ENCODE measurements at places on chromosomes 7 and 10.

DNA sequence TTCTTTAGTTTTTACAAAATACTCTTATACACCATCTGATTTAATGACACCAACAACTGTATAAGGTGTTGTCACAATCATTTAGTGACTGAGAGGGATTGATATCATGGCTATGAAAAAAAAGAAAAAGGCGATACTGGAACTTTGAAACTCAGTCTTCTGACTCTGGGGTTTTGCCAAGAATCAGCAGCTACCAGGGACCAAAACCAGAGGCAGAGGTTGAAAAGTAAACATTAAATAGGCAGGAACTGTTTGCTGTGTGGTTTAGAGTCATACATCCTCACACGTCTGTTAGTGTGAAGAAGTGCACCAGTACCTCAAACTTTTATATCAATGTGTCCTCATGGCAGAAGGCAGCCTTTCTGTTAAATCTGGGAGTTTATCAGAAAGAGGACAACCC is 19.9 kb upstream of the GGCT start:
- no peak for DNase-seq

DNA sequence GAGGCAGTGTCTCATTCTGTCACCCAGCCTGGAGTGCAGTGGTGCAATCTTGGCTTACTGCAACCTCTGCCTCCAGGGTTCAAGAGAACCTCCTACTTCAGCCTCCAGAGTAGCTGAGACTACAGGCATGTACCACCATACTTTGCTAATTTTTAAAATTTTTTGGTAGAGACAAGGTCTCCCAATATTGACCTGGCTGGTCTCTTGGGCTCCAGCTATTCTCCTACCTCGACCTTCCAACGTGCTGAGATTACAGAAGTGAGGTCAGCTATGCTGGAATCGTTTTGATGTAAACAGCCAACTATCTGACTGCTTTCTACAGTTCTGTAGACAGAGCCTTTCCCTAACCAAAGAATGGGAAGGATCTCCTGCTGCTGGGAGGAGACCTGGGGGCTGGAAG is 375.8 kb downstream of the GATA3 start:
- no peak for DNase-seq

GRCh38 chr7:109611656-109612055 is 1042.0 kb downstream of the DNAJB9 start:
- DNase-seq = no peak

- DNase-seq = no peak
Observed at GRCh38 chr7:74466196-74466813, 12.6 kb downstream of the GTF2IRD1 start.

- peak; percentile 83 for DNase-seq
Observed at GRCh38 chr7:131057015-131057793, 270.5 kb upstream of the MKLN1 start.

- DNase-seq = no peak
Observed at GRCh38 chr7:28466885-28467284, 54.6 kb downstream of the CREB5 start.

DNA sequence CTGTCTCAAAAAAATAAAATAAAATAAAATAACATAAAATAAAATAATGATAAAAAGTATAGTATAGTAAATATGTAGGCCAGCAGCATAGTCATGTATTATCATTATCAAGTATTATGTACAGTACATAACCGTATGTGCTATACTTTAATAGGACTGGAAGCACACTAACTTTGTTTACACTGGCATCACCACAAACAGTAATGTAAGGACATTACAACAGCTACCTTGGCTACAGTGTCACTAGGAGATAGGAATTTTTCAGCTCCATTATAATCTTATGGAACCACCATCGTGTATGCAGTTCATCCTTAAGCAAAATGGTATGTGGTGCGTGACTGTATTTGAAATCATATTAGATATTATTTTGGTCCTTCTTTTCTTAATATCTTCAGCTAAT is 1163.5 kb upstream of the LRRTM3 start:
- DNase-seq = no peak

DNA sequence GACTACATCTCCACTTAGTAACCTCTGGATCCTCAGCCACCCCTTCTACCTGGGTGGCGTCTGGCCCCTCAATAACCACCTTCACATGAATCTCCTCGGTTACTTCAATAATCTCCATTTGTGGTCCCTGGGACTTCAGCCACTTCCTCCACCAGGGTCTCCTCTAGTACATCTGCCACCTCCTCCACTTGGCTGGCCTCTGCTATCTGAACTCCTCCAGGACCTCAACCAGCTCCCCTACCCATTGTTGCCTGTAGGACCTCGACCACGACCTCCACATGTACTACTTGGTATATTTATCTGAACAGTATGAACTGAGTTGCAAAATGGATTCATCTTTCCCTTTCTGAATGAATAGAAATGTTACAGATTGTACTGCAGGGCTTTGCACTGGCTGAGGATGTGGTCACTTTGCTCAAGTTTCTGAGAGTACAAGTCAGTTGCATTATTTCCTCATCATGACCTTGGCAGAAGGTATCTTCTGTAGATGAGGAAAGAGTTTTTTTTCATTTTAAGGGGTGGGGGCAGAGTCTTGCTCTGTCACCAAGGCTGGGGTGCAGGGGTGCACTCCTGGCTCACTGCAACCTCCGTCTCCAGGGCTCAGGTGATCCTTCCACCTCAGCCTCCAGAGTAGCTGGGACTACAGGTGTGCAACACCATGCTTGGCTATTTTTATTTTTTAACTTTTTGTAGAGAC is 36.0 kb downstream of the MAT1A start:
- no peak for DNase-seq

- no peak for DNase-seq
Observed at GRCh38 chr10:33055625-33056024, 97.6 kb upstream of the ITGB1 start.

GRCh38 chr7:144629011-144629410 is 206.8 kb downstream of the TPK1 start:
- DNase-seq = no peak

GRCh38 chr7:25310896-25311295 is 82.6 kb upstream of the NPVF start:
- no peak for DNase-seq

DNA sequence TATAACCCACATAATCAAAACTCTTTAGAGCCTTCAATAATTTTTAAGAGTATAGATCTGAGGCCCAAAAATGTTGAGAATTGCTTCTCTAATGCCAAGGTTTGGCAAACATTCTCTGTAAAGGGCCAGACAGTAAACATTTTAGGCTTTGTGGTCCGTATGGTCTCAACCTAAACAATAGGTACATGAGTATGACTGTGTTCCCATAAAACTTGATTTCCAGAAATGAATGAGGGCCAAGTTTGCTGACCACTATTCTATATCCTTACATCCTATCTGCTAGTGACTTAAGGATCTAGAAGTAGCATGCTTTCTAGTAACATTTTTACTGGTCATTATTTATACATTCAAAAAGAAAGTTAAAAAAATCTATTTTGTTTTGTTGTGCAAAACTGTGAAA is 58.9 kb downstream of the MPP7 start:
- DNase-seq = no peak

GRCh38 chr7:21371360-21371759 is 56.5 kb upstream of the SP4 start:
- DNase-seq = no peak

GRCh38 chr7:110780712-110781111 is 310.2 kb upstream of the LRRN3 start:
- no peak for DNase-seq

- DNase-seq = no peak
Observed at GRCh38 chr10:106795619-106796018, 368.9 kb downstream of the SORCS1 start.

GRCh38 chr7:123845823-123846216 is 851 bp downstream of the HYAL4 start:
- DNase-seq = no peak

GRCh38 chr7:29611941-29612544 is 48.4 kb downstream of the PRR15 start:
- no peak for DNase-seq

DNA sequence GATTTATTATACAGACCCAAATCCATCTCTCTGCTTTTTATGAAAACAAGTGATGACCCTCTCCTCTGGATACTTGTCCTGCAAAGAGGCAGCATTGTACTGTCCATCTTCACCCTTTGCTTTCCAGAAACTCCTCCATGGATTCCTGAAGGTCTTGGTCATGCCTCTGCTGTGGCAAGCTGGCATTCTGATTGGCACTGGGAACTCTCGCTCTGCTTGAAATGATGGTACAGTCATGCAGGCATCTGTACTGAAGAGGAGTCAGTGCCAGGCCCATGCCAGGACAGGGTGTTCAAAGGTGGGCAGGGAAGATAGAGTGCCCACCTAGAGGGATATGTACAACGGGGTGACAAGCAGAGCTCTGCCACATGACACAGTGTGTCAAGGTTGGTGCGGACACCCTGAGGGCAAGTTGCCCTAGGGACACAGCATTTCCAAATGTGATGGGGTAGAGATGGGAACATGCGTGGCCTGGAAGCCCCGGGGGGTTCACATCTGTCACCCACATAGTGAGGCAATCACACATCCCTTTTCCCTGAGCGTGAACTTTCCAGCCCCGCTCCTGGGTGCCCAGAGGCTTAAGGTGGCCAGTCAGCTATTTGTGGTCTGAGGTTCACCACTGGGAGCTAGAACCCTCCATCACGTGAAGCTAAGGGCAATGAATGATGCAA is 235.7 kb upstream of the TCERG1L start:
- no peak for DNase-seq

GRCh38 chr7:45979275-45980180 is 58.5 kb upstream of the IGFBP3 start:
- DNase-seq = no peak

DNA sequence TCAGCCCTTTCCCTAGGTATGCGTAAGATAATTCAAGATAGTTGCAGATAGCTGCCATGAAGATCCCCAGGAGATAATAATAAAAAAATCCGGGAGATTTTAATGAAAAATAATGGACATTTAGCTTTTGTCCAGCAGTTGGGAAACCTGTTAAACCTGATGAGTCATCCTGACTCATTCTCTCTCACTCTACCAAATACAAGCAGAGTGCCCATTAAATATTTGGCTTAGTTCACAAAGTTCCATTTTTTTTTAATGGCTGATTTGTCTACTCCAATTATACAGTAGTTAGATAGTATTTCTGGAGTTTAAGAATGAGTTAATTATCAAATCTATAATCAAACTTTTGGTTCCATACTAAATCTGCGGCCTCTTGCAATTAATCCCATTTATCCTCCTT is 2.1 kb upstream of the SHTN1 start:
- no peak for DNase-seq

DNA sequence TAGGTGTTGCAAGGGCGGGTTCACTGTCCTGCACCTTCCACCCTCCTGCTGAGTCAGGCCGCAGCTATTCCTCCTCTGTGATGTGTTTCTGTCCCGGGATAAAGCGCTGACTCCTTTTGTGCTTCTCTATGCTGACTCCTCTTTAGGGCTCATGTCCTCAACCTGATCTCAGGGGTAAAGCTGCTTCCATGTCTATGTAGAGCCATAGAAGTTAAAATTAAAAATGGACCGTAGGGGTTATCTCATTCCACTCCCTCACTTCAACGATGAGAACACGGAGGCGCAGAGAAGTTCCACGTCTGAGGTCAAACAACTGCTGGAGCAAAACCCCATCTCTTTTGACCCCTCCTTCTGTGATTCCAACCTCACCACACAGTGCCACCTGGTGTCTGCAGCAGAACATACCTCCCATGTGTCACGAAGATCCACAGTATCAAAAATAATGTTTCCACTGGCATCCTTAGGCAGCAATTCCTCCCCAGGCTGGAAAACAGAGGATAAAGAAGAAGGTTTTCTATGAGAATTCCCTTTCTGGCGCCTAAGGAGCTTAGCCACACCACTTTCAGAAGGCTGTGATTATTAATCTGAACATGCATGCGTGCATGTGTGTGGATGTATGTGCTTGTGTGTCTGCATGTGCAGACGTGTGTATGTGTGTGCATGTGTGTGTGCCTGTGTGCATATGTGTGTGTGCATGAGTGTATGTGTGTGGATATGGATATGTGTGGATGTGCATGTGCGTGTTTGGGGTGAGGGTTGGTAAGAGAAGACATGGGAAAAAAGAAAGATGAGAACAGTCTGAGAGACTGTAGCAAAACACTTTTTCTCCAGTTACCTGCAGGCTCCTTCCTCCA is 81.2 kb upstream of the UCN3 start:
- DNase-seq = peak; percentile 65

- DNase-seq = no peak
Observed at GRCh38 chr10:43760514-43760913, 111.8 kb upstream of the ZNF32 start.

DNA sequence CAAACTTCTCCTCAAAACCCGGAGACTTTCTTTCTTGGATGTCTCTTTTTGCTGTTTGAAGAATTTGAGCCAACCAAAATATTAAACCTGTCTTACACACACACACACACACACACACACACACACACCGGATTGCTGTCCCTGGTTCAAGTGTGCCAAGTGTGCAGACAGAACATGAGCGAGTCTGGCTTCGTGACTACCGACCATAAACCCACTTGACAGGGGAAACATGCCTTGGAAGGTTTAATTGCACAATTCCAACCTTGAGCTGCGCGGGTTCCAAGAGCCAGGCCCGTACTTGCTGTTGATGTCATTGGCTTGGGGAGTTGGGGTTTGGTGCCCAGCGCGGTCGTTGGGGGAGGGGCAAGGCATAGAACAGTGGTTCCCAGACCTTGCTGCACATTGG is 1.7 kb downstream of the EGFR start:
- no peak for DNase-seq

- DNase-seq = no peak
Observed at GRCh38 chr7:39609113-39609934, 14.0 kb upstream of the RALA start.

DNA sequence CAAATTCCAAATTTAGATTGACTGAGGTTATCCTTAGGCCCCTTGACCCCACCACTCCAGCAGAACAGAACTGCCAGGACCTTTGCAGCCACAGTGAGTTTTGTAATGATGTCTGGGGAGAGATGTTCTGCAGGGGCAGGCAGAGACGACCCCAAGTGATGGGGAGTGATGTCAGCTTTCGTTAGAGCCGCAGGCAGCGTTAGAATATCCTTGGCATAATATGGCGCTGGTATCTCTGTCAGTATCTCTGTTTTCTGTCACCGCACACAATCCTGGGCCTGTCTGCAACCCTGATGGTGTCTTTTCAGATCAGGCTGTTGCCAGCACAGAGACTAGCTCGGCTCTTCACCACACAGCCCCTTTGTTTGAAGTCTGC is 1083.6 kb downstream of the KCNMA1 start:
- no peak for DNase-seq

DNA sequence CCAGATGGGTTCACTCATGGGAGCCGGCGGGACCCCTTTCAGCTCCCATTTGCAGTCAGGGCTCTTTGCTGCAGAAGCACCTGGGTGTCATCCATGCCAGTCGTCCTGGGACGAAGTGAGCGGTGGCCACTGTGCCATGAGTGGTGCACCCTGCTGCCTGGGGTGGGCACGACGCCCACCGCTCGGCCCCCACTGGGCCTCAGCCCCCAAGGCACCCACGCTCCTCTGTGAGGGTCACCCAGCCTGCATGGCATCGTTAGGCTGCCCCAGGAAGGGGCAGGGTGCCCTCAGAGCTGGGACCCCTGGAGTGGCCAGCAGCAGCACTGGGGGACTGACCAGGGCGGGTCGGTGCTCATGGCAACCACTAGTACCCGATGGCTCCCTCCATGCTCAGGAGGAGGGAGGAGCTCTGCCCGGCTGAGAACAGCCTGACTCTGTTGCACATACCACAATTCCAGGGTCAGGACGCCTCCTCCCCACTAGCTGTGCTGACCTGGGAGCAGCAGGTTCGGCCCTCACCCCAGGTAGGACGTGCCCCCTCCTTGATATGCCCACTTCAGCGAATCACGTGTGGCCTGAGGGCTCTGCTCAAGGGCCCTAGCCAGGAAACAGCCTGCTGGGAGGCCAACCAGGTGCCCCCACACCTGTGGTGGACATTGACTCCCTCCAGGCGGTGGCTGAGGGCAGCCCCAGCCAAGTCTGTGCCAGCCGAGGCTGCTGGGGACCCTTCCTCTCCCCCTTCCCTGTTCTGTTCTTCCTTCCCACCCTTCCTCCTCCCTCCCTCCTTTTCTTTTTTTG is 28.5 kb upstream of the CFAP46 start:
- no peak for DNase-seq
